Trophoblast cell (in vitro differentiated cells and primary cell): ENCODE measurements at places on chromosomes 1 and 21.

GRCh38 chr1:198912046-198912445, 273.2 kb downstream of the PTPRC start:
- DNase-seq, result no peak

DNA sequence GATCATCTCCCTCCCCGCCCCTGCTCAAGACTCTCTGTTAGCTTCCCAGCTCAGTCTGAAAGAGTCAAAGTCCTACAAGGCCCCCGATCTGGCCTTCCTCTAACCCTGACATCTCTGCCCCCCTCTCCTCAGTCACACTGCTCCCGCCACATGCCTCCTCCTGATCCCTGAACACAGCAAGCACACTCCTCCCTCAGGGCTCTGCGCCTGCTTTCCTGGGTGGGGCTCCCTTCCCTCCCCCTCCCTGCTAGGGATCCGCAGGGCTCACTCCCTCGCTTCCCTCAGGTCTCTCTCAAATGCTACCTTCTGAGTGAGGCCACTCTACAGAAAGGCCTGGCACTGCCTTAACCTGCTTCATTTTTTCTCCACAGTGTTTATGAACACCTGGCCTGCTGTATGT, 5.7 kb upstream of the GALE start:
- no peak for DNase-seq

DNA sequence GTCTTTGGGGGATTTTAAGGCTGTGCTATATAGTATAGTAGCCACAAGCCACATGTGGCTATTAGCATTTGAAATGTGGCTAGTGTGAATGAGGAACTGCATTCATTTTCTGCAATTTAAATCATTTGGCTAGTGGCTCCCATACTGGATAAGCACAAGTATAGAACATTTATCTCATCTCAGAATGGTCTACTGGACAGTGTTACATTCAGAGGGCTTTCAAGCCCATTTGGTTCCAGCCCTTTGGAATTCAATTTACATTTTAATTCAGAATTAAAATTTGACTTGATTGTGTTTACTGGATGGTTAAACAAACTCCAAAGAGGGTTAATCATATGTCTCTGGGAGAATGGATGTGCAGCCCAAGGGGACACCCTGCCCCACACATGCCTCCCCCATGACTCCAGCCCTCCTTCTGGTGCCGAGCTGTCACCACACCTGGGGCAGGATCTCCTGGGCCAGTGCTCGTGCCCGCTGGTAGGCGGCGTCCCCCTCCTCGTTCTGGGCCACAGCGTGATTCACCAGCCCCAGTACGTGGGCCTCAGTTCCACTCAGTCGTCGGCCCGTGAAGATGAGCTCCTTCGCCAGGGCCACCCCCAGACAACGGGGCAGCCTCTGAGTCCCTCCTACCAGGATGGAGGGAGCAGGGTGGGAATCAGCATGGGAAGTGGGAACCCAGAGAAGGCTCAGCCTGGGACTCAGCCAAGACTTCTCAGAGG, 17.2 kb downstream of the ECHDC2 start:
- no peak for DNase-seq

DNA sequence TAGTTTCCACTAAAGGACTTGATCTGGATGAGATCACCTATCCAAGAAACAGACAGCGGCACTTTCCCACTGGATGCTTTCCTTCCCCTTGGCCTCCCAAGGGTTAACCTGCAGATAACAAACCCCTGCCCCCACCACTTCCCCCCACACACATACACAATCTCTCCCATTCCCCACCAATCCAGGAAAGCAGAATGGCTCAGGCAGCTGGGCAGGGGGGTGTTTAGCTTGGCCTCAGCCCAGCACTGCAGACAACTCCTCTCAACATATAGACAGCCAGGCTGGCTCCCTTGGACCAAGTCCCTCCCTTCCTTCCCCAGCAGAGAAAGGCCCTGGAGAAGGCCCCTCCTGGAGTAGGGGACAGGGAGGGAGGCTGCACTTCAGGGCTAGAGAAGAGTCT, 24.6 kb downstream of the PLEKHA6 start:
- no peak for DNase-seq

- peak; percentile 9 for DNase-seq
Measured at GRCh38 chr1:96845464-96845863, 123.9 kb downstream of the PTBP2 start.

DNA sequence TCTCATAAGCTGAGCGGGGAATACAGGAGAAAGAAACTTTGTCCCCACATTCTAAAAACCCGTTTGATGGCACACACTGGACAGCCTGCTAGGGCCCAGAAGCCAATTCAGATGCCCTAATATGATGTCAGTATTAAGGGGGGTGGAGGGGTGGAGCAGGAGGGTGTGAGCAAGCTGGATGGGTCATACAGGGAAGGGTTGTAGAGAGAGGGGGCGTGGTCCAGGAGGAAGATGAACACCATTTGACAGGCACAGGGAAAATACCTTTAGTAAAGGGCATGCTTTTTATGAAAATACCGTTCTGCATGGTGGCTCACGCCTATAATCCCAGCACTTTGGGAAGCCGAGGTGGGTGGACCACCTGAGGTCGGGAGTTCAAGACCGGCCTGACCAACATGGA, 6.0 kb downstream of the TARS2 start:
- no peak for DNase-seq

GRCh38 chr1:172277989-172278388, 142.5 kb upstream of the C1orf105 start:
- DNase-seq, result no peak

DNA sequence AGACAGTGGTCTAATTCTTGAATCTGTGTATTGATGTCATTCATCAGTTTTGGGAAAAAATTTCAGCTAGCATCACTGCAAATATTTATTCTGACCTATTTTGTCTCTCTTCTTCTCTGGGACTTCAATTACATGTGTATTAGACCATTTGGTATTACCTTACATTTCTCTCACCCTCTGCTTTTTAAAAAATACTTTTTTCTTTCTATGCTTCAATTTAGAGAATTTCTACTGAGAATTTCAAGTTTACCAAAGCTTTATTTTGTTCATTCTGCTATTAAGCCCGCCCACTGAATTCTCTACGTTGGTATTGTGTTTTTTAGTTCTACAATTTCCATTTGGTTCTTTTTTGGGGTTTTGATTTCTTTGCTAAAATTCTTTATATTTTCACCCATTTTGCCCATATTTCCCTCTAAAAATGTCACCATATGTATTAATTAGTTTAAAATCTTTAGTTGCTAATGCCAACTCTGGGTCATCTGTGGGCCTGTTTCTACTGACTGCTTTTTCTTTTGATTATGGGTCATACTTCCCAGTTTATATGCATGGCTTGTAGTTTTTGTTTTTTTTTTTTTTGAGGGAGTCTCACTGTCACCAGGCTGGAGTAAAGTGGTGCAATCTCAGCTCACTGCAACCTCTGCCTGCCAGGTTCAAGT, 212.0 kb downstream of the DYRK1A start:
- DNase-seq, result no peak

- no peak for DNase-seq
Measured at GRCh38 chr1:153389973-153390879, 647 bp downstream of the S100A8 start.

GRCh38 chr21:37039411-37040075, 33.0 kb downstream of the RIPPLY3 start:
- no peak for DNase-seq

DNA sequence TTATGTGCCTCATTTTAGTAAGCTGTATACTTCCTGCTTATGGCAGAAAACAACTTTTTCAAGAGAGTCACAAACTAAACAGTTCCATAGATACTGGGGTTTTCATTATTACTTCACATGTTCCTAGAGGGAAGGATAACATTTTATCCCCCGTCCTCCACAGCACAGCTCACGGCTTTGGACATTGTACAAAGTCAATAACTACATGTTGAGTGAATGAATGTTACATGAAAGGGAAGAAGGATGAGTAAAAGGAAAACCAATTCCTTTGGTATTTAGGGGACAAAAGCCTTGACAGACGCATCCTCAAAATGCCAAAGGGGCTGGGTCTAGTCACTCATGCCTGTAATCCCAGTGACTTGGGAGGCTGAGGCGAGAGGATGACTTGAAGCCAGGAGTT, 14.8 kb downstream of the PI4KB start:
- no peak for DNase-seq

DNA sequence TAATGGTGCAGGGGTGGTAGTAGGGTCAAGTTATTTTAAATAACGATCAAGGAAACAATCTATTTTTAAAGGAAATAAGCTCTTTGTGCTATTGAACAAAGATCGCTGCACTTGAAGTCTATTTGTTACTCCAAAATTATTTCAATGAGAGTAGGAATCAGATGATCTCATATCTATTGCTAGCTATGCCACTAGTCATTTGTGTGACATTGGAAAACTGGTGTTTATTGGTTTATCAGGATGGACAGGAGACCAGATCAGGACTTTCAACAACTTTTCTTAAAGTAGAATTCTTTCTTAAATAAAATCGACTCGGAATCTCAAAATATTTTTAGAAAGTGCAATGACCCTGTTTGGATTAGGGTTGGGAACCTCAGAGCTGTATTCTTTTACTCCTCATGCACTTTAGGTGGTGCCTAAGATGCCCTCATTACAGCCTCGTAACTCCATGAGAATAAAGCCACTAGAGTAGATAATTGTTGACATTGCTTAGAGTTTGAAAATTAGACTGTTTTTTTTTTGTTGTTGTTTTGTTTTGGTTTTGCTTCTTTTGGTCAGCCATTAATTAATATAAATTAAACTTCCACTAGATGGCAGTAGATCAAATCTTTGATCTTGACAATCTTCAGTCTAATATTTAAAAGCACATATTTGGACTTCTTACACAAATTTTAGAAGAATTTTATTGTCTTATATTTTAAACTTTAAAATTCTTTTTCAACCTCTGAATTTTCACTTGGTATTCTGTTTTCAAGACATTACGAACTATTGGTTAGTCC, 352.4 kb downstream of the USP25 start:
- DNase-seq, result no peak

DNA sequence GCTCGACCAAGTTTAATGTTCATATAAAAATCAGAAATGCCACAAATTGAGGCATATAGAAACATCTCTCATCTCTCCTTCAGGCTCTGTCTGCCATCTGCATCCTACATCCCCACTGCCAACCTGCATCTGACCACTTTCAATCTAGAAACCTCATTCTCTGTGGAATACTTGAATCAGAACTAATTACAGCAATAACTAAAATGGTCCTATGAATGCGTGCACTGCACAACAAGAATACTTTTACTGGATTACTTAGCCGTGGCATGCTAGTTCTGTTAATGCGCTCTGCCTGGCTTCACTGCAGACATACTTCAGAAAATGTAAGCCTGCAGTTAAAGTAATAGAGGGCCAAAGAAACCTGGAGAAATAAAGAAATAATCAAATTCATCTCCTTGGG, 89.8 kb upstream of the NR5A2 start:
- no peak for DNase-seq

GRCh38 chr1:109719337-109719837, 7.3 kb downstream of the GSTM5 start:
- DNase-seq, result no peak

DNA sequence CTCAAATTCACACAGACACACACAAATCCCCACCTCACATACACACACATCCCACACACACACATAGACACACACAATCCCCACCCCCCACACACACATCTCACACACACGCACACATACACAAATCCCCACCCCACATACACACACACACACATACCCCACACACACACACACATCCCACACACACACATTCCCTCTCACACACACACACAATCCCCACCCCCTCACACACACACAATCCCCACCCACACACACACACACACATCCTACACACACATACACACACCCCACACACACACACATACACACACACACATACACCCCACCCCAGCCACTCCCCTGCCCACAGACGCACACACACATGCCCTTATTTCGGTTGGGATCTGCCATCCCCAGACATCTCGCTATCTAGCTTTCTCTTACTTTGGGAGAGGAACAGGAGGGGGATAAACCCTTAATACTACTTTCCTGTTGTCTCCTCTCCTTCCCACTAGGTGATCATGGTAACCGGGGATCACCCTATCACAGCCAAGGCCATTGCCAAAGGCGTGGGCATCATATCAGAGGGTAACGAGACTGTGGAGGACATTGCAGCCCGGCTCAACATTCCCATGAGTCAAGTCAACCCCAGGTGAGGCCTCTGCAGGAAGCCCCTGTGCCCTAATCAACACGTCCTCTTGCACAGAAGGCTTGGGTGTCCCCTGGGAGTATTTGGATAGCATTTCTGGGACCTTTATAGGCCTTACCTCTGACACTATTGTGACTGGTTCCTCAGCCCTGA, 17.2 kb upstream of the ATP1A4 start:
- DNase-seq, result no peak

DNA sequence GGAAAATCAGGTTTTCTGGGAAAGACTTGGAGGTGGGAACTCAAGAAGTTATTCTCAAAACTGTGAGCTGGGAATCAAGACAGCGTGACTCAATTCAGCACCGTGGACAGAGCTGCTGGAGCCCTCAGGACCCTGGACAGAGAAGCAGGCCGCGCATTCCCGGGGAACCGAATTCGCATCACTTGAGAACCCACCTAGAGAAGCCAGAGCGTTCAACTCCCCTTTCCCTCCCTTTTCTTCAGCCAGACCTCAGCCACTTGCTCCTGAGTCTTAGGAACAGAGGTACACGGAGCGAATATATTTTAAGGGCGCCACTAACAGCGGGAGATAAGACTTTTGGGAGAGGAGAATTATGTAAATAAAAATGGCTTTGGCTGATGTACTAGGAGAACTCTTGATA, 2.0 kb upstream of the LIN28A start:
- peak; percentile 51 for DNase-seq

GRCh38 chr1:198714271-198714670, 75.4 kb downstream of the PTPRC start:
- DNase-seq, result no peak

DNA sequence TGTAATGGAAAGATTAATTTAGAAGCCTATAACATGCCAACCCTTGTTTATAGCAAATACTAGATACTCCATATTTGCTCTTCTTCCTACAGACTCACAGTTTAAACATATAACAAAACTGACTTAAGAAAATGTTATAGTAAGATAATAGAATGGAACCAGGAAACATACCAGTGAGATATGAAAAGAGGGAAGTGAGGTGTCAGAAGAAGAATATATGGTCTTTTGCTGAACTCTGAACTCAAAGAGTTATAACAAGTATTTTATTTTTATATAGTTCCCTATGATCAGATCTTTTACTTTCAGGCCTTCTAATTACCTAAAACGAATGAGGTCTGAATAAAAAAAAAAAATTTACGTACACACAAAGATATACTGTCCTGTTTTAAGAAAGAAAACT, 20.9 kb downstream of the TMED5 start:
- DNase-seq, result no peak

- no peak for DNase-seq
Measured at GRCh38 chr21:44379991-44380865, 26.8 kb downstream of the TRPM2 start.

DNA sequence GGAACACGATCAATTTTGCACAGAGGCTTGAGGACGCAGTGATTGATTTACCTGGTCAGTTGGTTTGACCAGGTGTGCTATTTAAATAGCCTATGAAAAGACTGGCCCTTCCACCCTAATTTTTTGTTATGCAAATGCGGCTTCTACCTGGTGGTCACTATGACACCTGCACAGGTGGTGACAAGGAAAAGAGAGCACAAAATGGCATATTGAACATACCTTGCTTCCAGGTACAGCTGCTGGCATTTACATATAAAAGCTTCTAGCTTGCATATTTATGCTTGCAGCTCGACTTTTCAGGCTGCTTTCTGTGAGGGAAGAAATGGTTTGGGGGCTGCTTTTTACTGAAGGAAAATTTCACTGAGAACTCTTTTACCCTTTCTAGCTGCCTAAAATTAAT, 15.3 kb upstream of the FMO4 start:
- DNase-seq, result no peak
